ENCODE measurements at places on chromosomes 7 and 10.
A peak's percentile ranks its signal among the peaks of the same experiment; 100 is the strongest.

DNA sequence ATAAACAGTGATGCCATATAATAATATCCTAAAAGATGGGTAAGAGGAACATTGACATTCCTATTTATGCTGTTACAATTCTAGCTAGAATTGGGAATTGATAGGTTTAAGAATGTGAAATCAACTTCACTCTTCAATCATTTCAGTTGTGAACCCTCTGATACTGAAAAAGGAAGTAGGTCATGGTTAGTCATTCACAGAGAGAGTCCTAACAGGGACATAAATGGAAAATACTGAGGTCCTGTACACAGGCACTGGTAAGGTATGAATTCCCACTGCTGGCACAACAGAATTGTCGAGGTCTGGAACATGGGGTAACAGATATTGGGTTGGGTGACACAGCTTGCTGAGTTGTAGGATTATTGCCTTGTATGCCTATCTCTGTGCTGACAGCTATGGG lies 289.4 kb upstream of the LRRN3 start:
- no peak overlapping the region for H3K27ac ChIP-seq
- H3K4me1 ChIP-seq: no peaks in the 10 kb centered on the region
- no peak for DNase-seq
- H3K27me3 ChIP-seq: no peaks in the 10 kb centered on the region
- no peaks in the 10 kb centered on the region for H3K36me3 ChIP-seq
- H3K4me3 ChIP-seq: no peak overlapping the region

DNA sequence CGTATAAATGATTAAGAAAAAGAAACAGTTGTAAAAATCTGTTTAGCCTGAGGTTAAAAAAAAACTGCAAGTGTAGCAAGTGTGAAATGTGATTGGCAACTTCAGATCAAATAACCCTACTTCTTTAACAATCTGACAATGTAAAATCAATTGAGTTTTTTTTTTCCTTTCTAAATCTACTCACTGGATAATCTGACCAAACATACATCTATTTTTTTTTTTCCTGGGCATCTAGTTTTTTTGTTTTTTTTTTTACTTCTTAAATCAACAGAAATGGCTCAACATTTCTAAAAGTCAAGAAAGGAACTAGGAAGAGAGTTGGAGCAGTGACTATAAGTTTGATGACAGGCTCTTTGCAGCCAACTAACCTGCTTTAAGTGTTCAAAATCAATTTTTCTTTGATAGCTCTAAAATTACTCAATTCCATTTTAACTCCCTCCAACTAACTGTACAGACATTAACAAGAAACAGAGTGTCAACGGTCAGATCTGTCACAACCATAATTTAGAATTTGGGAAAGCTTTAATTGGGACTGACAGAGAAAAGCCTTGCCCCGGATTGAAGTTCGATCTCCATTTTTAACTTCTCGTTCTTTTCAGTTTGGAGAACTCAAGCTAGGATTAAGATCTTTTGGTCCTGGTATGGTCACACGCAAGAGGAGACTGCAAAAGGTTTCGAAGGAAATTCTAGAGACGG lies 1.2 kb downstream of the ARL3 start:
- H3K27ac ChIP-seq: peak overlapping the region; percentile 82
- DNase-seq: no peak
- H3K27me3 ChIP-seq: no peaks in the 10 kb centered on the region
- no peaks in the 10 kb centered on the region for H3K36me3 ChIP-seq
- H3K4me1 ChIP-seq: peaks cover 7% of the 10 kb centered on the region

- H3K36me3 ChIP-seq: no peaks in the 10 kb centered on the region
- no peak overlapping the region for H3K4me3 ChIP-seq
- no peak overlapping the region for H3K27ac ChIP-seq
- no peak for DNase-seq
- H3K27me3 ChIP-seq: no peaks in the 10 kb centered on the region
These were observed 88.2 kb downstream of the CHRM2 start for GRCh38 chr7:136956671-136957070.

- H3K4me3 ChIP-seq: no peak overlapping the region
- peak; percentile 22 for DNase-seq
- H3K4me1 ChIP-seq: peaks cover 15% of the 10 kb centered on the region
- H3K27ac ChIP-seq: no peak overlapping the region
- no peaks in the 10 kb centered on the region for H3K27me3 ChIP-seq
- no peaks in the 10 kb centered on the region for H3K36me3 ChIP-seq
These were observed 124.7 kb downstream of the PTPN20 start for GRCh38 chr10:47035819-47036337.

GRCh38 chr10:63267414-63268148 lies 134.5 kb downstream of the NRBF2 start:
- H3K27me3 ChIP-seq: no peaks in the 10 kb centered on the region
- DNase-seq: peak; percentile 68
- no peaks in the 10 kb centered on the region for H3K36me3 ChIP-seq
- H3K4me3 ChIP-seq: peak overlapping the region; percentile 54

DNA sequence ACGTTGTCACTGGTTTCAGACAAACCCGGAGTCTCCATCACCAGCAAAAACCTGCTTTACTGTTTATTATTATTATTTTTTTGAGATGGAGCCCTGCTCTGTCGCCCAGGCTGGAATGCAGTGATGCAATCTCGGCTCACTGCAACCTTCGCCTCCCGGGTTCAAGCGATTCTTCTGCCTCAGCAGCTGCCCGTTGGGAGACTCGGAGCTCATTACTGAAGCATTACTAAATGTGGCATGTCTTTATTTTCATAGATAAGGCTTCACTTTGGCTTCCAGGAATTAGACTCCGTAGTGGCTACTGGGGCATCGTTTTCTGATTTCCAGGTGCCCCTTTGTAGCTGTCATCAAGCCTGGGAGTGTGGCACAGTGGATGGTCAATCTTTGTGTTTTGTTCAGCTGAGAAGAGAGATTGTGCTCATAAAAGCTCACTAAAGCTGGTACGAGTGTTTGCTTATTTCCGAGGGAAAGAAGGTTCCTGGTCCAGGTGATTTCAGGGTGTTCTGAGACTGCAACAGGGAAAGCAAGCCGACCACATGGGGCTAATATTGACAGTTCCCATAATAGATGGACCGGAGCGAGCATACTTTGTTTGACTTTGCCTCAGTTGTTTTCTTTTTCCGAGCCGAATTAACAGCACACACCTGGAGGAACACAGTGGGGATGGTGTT lies 163.1 kb downstream of the CAMK1D start:
- H3K4me1 ChIP-seq: no peaks in the 10 kb centered on the region
- peak; percentile 7 for DNase-seq

GRCh38 chr7:3888096-3888495 lies 587.0 kb downstream of the SDK1 start:
- H3K4me1 ChIP-seq: no peaks in the 10 kb centered on the region
- H3K27ac ChIP-seq: no peak overlapping the region
- H3K36me3 ChIP-seq: no peaks in the 10 kb centered on the region
- no peaks in the 10 kb centered on the region for H3K27me3 ChIP-seq
- no peak for DNase-seq

DNA sequence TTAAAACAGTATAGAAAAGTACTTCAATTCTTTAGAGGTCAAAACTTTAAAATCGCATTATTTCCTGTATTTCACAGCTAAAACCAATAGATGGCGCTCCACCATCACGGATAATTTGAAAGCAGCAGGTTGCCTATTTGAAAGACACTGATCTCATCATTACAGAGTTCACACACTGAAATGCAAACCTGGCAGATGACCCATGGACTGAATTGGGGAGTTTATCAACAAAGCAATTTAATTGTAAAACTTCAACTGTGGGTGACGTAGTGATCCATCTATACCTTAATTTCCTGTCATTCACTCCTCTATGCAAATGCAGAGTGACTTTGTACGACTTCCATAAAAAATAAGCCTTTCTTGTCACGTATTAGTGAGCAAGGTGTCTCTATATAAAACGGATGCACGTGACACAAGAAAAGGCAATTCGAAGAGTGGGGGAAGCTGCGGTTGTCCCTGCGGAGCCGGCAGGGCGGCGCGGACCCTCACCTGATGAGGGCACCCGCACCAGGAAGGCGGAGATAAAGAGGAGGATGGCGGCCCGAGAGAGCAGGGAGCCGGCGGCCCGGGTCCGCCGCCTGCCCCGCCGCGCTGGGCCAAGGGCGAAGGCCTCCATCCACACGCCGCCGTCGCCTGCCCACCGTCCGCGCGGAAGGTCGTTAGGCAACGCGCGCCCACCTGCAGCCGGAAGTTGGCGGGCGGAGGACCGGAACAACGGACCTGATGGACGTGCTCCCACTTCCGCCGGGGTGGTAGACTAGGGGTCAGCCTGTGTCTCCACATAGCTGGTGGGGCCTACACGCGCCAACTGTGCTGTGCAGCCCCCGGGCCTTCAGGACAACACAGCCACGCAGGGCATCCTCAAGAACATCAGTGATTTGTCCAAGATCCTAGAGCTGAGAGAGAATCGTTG lies at the start of gene ZPBP:
Gene ZPBP, minus strand, starts transcription at position 668 of the 913 bp plus-strand sequence. Its CDS starts 52 bp downstream, at position 616.
- H3K36me3 ChIP-seq: no peaks in the 10 kb centered on the region
- H3K4me3 ChIP-seq: no peak within 1 kb of the TSS
- H3K27me3 ChIP-seq: no peaks in the 10 kb centered on the region
- no peak for DNase-seq
- no peak within 1 kb of the TSS for H3K27ac ChIP-seq

GRCh38 chr7:106598663-106599342 lies 62.2 kb downstream of the CCDC71L start:
- no peaks in the 10 kb centered on the region for H3K27me3 ChIP-seq
- H3K36me3 ChIP-seq: no peaks in the 10 kb centered on the region
- peak; percentile 66 for DNase-seq
- peaks cover 10% of the 10 kb centered on the region for H3K4me1 ChIP-seq
- no peak overlapping the region for H3K27ac ChIP-seq

DNA sequence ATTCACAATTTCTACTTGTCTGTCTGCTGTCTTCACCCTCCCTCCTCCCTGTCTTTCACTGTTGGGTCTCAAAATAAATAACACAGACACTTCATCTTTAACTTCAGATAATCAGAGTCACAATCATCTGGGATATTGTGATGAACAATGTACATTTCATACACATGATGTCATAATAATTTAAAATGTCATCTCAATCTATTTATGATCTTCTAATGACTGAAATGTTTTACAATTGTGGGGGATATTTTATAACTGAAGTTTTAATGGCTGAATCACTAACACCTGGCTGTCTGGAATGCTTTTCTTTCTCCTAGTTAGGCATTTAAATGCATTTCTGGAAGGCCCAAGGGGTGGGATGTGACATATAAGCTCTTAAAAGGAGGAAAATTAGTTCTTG lies 859.8 kb downstream of the LRMDA start:
- H3K4me1 ChIP-seq: no peaks in the 10 kb centered on the region
- no peak overlapping the region for H3K27ac ChIP-seq
- no peak for DNase-seq
- H3K36me3 ChIP-seq: no peaks in the 10 kb centered on the region

- H3K27ac ChIP-seq: no peak overlapping the region
- peaks cover 8% of the 10 kb centered on the region for H3K4me1 ChIP-seq
- H3K4me3 ChIP-seq: no peak overlapping the region
- H3K36me3 ChIP-seq: no peaks in the 10 kb centered on the region
- DNase-seq: no peak
- no peaks in the 10 kb centered on the region for H3K27me3 ChIP-seq
These were observed 116.6 kb upstream of the ADCY1 start for GRCh38 chr7:45457591-45457990.

- no peak overlapping the region for H3K4me3 ChIP-seq
- H3K27me3 ChIP-seq: no peaks in the 10 kb centered on the region
- DNase-seq: no peak
These were observed 225.8 kb downstream of the EXOC4 start for GRCh38 chr7:133478591-133479135.

DNA sequence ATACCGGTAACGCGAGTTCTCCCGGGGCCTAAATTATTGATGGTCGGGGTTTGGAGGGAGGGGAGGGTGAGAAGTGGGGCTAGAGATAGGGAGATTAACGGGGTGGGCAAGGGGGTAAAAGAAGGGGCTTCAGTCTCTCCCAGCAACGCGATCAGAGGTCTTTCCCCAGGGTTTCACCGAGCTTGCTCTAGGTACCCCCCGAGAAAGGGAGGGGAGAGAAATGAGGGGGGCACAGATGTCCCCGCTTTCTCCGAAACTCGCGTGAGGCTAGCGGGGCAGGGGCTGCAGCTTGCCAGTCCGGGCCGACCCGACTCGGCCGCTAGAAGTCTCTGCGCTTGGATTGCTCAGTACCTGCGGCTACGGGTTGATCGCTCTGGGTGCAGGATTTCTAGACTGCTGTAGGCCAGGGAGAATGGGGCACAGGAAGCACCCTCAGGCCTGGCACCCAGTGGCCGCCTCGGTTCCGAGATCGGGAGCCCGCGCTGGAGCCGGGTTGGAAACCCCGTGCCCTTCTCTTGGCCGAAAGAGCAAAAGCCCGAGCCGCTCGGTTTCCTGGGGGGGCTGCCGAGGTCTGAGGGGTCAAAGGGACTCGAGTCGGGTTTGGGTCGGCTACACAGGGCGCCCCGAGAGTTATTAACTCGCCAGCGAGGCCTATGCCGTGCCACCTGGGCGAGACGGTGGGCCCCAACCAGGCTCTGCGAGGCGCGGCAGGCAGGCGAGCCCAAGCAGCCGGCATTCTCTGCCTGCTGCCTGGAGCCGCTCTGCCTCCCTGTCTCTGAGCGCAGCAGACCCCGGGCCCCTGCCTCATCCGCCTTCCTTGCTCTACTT lies 3.1 kb downstream of the PAX2 start:
- H3K27ac ChIP-seq: no peak overlapping the region
- no peaks in the 10 kb centered on the region for H3K36me3 ChIP-seq
- H3K4me3 ChIP-seq: no peak overlapping the region
- peaks cover 14% of the 10 kb centered on the region for H3K4me1 ChIP-seq
- H3K27me3 ChIP-seq: peaks cover 16% of the 10 kb centered on the region

- no peak overlapping the region for H3K4me3 ChIP-seq
- no peaks in the 10 kb centered on the region for H3K36me3 ChIP-seq
- no peaks in the 10 kb centered on the region for H3K27me3 ChIP-seq
- DNase-seq: no peak
These were observed 49.5 kb upstream of the PITRM1 start for GRCh38 chr10:3222068-3222467.

- peaks cover 15% of the 10 kb centered on the region for H3K4me1 ChIP-seq
- H3K36me3 ChIP-seq: no peaks in the 10 kb centered on the region
- H3K27ac ChIP-seq: peak overlapping the region; percentile 43
- no peak overlapping the region for H3K4me3 ChIP-seq
- peak; percentile 46 for DNase-seq
These were observed 23.2 kb downstream of the POR start for GRCh38 chr7:75937958-75938786.

- no peaks in the 10 kb centered on the region for H3K4me1 ChIP-seq
- H3K27me3 ChIP-seq: no peaks in the 10 kb centered on the region
- H3K4me3 ChIP-seq: no peak overlapping the region
- DNase-seq: no peak
- H3K36me3 ChIP-seq: no peaks in the 10 kb centered on the region
These were observed 569.9 kb downstream of the ANKRD7 start for GRCh38 chr7:118794419-118794818.

GRCh38 chr10:52701647-52702046 lies 70.9 kb downstream of the MBL2 start:
- H3K4me3 ChIP-seq: no peak overlapping the region
- H3K27ac ChIP-seq: no peak overlapping the region
- no peaks in the 10 kb centered on the region for H3K4me1 ChIP-seq
- H3K27me3 ChIP-seq: no peaks in the 10 kb centered on the region
- H3K36me3 ChIP-seq: no peaks in the 10 kb centered on the region
- no peak for DNase-seq

All from Caco-2 (cell line).